ENCODE measurements at places on chromosomes 7 and 10.

DNA sequence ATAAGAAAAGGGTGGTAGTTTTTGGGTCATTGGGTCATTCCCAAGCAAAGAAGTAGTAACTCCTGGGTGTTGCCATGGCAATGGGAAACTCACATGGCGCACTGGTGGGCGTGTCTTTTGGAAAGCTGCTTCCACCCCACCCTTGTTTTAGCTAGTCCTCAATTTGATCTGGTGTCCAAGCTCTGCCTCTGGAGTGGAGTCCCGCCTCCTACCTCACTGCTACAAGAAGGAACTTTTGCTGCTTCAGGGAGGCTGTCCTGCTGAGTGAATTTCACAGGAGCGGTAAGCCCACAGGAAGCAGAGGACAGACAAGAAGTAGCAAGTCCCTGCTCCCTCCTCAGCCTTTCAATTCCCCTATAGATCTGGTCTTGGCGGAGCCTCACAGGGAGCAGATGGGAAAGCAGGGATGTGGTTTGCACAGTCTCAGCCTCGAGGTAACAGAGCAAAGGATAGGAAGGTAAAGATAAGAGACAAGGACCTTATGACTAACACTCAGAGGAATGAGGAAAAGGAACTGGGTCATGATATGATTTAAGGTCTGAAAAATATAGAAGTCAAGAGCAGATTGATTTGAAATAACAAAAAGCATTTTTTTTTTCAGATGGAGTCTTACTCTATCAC is 700.3 kb downstream of the TNS3 start:
- peak; percentile 32 for DNase-seq

DNA sequence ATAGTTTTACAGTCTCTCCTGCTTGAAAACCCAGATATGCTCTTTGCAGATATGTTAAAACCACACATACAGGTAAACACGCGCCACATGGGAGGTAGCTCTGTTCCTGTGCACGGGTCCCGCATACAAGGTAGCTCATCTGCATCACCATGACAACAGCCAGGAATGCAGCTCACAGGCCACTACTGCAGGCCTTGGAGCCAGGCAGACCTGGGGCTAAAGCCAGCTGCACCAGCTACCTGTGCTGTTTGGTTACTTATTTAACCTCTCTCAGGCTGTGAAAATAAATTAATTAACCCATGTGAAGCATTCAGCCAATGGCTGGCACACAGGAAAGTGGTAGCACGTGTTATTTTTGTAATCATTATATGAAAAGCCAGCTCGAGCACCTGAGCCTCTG is 428.3 kb downstream of the TNS3 start:
- DNase-seq: peak; percentile 87

- DNase-seq: no peak
Observed at GRCh38 chr7:1434165-1434718, 25.0 kb downstream of the MICALL2 start.

DNA sequence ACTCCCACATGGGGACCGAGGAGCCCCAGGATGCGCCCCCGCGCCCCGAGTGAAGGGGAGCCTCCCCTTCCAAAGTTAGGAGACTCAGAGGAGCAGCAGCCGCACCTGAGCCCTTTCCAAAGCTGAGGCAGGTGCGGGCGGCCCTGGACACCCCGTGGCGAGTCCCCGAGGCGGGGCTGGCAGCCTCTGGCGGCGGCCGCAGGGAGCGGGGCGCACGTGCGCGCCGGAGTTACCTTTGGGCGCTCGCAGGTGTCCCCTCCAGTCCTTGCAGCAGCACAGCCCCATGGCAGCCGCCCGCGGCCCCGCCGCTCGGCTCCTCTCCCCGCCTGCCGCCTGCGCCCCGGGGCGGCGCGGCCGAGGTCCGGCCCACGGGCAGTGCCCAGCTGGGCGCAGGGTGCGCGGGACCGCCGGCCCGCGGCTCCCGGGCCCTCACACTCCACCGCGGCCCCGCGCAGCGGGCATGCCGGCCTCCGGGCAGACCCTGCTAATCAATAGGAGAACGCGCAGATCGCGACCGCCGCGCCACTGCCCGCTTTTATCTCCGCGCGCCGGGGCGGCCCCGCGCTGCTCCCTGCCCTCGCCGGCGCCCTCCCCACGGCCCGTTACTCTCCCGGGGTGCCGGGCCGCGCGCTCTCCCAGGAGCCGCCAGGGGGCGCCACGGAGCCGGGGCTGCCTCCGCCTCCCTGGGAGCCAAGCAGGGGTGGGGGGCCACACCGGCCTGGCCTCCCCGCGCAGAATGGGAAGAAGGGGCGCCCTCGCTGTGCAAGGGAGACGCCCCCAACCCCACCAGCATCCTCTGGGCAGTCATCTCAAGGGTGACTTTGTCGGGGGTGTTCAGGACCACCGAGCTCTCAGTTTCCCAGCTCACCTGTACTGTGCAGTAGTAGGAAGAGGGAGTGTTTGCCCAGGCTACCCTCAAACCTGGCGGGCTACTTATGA is 80.8 kb downstream of the ARHGAP22 start:
- DNase-seq: peak; percentile 75

GRCh38 chr10:84007482-84007881 is 131.8 kb upstream of the GHITM start:
- no peak for DNase-seq

DNA sequence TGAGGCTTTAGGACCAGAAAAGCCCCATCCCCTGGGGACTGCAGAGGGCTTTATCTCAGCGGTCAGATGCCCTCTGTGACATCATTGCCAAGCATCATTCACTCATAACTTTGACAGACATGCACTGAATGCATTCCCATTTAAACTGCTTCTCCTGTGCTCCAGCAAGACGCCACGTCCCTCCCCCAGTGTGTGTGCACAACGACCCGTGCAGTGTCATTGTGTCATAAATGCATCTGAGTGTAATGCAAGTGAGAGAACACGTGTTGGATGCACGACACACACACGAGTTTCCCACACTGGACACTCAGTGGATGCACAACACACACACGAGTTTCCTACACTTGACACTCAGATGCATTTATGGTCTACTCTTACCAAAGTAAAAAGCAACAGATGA is 337.9 kb downstream of the PTPRN2 start:
- no peak for DNase-seq

GRCh38 chr7:137324796-137325696 is 18.5 kb downstream of the PTN start:
- DNase-seq: peak; percentile 27
